ENCODE measurements at places on chromosomes 1 and 21.

DNA sequence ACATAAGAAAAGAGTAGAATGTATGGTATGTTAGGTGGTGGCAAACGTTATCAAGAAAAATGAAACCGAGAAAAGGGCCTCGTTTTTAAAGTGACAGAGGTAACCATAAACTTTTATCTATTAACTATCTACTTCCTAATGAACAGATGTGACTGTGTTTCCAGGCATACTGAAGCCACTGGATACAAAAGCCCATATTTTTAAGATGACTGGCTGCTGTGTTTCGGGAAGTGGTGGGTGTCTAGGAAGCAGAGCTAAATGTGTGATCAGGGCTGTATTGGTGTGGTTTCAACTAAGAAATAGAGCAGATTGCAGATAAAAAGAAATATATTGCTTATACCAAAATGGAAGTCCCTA lies 71.8 kb downstream of the CHRM3 start:
- DNase-seq, result no peak

DNA sequence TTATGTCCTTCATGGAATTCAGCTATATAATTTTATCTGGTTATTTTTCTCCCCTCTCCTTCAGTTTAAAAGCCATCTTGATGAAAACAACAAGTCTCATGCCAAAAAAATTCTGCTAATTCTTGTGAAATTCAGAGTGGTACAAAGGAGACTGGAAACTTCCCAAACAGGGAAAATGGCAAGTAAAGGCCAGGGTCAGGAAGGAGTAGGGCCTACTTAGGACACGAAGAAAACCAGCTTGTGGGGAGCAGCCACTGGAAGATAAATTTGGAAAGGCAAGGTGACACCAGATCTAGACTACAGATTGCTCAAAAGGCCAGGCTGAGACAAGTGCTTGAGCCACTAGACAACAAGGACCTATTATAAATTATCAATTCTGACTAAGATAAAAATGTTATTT lies 6.4 kb downstream of the TSTD1 start:
- DNase-seq, result no peak

DNA sequence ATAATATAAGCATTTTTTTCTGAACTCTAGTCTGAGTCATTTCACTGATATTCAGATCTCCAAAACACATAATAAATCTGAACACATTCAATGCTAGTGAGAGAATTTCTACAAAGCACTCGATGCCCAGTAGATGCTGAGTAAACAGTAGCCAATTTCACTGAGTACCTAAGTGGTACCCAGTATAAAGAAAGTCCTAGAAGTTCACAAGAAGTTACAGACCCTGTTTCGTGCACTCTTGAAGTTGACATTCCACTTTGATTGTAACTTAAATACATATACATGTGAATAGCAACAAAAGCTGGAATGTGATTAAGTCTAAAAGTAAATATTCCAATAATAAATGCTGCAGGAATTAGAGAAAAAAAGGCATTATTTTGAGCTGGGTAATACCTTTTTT lies 33.2 kb upstream of the RGS2 start:
- DNase-seq, result no peak

DNA sequence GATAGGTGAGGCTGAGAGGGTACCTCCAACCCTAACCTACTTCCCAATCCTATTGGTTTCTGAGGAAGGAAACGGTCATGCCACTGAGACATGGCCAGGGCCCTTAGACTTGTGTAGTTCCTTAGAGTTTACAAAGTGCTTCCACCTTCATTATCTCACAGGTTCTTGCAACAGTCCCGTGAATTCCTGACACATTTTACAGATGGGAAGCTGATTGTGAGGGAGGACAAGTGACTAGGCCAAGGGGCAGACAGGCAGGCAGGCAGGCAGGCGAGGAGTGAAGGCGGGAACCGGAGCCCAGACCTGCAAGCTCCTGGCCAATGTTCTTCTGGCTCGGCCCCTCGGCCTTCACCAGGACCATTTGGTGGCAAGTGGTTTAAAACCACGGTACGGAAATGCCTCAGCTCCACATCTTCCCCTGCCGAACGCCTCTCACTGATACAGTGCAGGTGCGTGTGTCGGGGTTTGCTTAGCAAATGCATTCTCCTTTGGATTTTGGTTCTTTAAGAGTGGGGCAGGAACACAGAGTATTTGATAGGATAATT lies 45.1 kb downstream of the ZBTB18 start:
- DNase-seq, result no peak

DNA sequence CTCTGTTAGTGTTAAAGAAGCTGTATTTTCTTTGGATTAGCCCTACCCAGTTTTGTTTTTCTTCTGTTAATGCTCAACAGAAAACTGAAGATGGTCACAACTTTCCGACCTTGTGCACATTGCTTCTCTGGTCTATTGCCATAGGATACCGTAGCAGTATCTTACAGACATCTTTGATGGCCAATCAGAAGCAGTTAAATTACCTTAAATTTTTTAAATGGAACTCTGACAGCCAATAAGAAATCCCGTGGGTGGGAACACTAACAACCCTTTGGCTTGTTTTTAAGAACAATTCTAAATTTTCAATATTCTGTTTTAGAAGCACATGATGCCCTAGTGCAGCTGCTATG lies 17.2 kb downstream of the NFYC start:
- DNase-seq, result peak; percentile 98

DNA sequence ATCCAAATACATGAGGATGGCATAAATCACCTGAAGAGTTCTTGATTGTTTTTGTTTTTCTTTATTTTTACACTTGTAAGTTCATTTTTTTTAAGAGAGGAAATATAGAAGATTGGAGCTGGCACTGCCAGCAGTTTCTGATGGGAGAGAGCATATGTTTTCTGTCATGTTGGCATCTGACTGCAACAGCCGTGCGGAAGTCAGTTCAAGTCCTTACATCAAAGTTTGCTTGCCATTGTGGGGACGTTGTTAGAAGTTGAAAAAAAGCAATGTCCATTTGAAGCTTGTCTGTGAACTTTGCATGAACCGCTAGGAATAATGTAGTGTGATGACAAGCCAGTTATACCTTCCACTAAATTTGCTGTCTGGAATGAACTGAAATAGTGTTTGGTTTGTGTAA lies 126.5 kb upstream of the USH2A start:
- DNase-seq, result no peak

- DNase-seq, result no peak
These were observed 36.8 kb upstream of the TENT5C start for GRCh38 chr1:117568999-117569398.

All from DMS79 treated with DMSO at 0.1 percent for 48 hours (cell line).